ENCODE measurements at places on chromosomes 4 and X.

GRCh38 chrX:9378980-9379696 lies 85.7 kb upstream of the TBL1X start:
- DNase-seq, result peak; percentile 2

DNA sequence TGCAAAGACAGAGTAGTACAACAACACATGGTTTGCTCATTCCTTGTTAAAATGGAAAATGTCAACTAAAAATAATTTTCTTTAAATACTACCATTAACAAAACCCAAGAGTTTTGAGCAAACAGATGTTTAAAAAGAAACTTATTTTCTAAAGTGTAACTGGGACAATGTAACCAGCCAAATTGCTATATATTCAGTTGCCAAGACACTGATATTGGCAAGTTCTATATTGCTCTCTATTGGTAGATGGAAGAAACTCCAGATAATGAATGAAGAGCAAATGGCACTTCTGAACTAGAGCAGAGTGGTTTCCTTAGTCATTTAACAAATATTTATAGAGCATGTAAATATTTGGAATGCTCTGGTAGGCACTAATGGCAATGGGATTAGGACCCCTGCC lies 966.2 kb downstream of the RPA4 start:
- DNase-seq, result no peak

GRCh38 chr4:169159624-169160171 lies 111.1 kb downstream of the SH3RF1 start:
- no peak for DNase-seq

- no peak for DNase-seq
Observed at GRCh38 chr4:143367863-143368262, 31.2 kb downstream of the GAB1 start.

GRCh38 chr4:74161666-74162450 lies 3.9 kb downstream of the MTHFD2L start:
- DNase-seq, result no peak

- DNase-seq, result no peak
Observed at GRCh38 chrX:41661366-41662095, 27.2 kb upstream of the GPR34 start.

DNA sequence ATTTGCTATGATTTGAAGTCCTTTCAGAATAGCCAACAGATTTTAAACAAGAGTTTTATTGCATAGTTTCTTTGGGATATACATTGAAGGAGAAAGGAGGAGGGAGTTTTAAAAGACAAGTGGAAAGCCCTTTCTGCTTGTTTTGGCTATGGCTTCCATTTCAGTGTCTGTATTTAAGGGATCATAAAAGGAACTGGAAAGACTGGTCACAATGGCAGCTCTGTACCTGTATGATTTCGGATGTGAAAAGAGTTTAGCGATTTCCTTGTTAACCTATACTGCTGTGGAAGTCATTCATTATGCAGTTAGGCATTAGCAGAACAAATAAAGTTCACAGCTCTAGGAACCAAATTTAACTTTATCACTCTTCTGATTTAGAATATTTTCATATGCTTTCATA lies 60.7 kb downstream of the TET2 start:
- no peak for DNase-seq

- DNase-seq, result no peak
Observed at GRCh38 chr4:111323916-111324315, 701.0 kb upstream of the PITX2 start.

DNA sequence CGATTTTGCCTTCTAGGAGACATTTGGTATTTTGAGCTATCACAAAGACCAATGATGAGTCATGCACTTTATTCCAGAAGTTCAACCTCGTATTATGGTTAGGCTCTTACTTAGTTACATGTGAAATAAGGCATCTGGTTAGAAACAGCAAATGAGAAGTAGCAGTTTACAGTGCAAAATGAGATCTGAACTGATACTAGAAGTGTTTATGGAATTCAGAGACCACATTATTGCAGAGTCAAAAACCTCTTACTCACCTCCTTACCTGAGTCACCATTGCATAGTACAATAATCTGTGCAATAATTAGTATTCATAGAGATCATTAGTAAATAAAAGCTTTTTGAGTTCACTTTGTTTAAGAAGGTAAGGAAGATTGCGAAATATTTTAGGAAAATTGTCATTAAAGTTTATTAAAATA lies 38.7 kb downstream of the SEC24B start:
- DNase-seq, result no peak

GRCh38 chr4:158799013-158799770 lies 30.4 kb downstream of the FNIP2 start:
- no peak for DNase-seq

DNA sequence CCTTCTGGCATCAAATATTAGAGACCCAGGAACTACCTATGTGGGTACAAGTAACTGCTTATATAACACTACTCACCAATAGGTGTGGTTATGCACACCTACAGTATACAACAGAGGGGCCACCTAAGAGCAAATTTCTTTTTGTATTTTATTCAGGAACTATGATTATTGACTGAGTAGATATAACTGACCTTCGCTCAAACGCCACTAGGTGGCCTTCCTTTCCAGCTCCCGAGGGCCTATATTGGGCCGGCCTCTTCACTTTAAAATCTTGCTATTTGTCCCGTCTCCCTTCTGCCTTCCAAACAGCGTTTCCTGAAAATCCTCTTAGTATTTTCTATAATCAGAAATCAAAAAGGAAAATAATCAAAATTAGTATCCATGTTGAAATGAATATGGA lies 19.9 kb upstream of the PABPC5 start:
- no peak for DNase-seq

GRCh38 chr4:7722766-7723387 lies 216.8 kb downstream of the AFAP1 start:
- no peak for DNase-seq

DNA sequence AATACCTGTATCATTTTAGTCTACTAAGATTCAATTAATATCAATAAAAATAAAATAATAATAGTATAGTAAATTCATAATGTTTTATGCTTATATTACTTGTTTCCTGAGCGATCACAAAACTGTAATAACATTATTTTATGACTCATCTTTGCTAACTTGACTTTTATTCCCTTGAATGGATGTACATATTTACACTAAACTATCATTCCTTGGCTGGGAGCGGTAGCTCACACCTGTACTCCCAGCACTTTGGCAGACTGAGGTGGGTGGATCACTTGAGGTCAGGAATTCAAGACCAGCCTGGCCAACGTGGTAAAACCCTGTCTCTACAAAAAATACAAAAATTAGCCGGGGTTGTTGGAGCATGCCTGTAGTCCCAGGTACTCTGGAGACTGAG lies 104.0 kb upstream of the SLC34A2 start:
- no peak for DNase-seq

- no peak for DNase-seq
Observed at GRCh38 chr4:75549019-75549418, 6.8 kb upstream of the ODAPH start.

DNA sequence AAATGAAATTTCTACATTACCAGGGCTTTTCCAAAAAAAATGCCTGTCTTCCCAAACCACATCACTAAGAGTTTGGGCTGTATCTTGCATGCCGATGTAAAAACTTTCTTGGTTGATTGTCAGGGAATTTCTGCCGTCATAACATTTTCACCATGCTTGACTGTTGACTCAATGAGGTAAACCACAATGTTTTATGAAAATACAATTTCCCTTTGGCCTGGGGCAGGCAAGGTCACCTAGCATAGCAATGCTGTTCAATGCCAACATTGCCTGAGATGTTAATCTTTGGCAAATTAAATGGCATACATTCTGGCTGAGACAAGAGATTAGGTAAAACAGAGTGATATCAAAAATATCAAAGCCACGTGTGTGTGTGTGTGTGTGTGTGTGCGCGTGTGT lies 137.1 kb upstream of the TBL1X start:
- DNase-seq, result no peak

DNA sequence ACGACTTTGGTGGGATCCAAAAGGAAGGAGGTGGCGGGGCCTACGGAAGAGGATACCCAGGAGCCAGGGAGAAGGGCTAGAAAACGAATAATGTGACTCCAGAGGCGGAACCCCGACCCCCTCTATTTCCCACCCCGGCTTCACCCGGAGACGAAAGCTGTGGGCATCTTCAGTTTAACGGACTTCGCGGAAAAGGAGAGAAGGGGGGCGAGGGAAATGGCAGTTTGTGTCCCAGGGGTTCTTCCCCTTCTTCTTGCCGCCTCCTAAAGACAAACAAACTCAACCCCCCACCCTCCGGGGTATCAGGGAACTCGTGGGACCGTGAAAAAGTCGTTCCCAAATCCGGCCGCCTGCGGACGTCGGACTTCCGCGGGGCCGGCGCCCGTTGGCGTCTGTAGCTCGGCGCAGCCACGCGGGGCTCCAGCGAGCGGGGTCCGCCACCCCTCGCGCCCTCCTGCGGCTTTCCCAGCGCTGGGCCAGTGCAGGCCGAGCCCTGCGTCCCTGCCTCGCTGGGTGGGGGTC lies 3.6 kb upstream of the LEF1 start:
- DNase-seq, result peak; percentile 35

DNA sequence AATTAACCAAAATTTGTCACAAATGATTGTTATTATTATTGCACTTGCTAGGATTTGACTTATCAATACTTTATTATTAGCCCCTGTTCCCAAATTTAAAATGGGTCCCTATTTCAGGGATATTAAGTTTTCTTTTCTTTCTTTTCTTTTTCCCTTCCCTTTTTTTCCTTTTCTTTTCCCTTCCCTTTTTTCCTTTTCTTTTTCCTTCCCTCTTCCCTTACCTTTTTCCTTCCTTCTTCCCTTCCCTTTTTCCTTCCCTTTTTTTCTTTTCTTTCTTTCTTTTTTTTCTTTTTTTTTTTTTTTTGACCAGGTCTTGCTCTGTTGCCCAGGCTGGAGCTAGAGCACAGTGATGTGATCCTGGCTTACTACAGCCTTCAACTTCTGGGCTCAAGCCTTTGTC lies 33.8 kb downstream of the WWC2 start:
- no peak for DNase-seq

GRCh38 chr4:104649631-104650030 lies 154.9 kb upstream of the CXXC4 start:
- no peak for DNase-seq

All from hematopoietic multipotent progenitor cell treated with erythropoietin and hydrocortisone succinate and interleukin-3 and kit ligand, for 8 days (in vitro differentiated cells).